ENCODE measurements at places on chromosomes 12 and 14.

DNA sequence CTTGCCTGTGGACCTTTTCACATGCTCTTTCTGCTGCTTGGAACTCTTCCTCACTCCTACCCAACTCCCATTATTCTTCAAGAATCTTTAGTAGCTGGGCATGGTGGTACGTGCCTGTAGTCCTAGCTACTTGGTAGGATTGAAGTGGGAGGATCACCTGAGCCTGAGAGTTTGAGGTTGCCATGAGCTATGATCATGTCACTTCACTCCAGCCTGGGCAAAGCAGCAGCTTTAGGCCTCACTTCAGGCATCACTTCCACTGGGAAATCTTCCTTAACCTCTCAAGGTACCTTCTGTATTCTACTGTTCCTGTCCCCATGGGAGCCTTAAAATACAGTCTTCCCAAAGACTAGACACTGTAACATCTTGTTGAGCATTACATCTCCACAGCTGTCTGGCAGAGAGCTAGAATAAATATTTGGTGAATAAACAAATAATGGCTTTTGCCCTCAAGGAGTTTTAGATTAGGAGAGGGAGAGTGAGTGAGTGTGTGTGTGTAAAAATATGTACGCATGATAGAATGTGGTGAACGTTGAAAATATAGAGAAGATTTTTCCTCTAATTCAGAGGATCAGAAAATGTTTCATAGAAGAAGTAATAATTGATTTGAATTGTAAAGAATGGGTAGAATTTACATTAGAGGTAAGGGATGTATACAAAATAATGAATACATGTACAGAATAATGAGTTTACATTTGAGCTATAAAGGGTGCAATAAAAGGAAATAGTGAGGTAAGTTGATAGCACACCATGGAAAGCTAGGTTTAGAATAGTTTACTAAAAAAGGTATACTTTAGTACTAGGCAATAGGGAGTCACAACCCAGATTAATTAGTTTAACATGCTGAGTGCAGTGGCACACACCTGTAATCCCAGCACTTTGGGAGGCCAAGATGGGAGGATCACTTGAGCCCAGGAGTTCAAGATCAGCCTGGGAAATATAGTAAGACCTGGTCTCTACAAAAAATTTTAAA is 29.2 kb upstream of the BMAL2 start:
- no peak for DNase-seq

- peak; percentile 78 for DNase-seq
Measured at GRCh38 chr12:53287741-53288216, 7.6 kb upstream of the PFDN5 start.

DNA sequence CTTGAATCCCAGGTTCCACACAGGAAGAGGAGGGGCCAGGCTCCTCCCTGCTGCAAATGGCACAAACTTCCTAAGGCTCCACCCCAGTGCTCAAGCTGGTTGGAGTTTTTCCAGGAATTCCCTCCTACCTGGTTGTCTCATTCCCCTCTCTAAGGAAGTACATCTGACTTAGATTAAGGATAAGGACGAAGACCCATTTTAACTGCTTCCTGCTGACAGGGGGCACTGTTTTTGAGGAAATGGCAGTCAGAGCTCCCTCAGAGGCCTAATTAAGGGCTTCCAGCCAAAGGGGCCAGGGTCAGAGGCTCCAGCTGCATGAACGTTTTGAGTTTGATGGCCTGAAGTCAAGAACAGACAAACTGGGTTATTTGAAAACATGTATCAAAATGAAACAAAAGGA is 1084.7 kb downstream of the SLC6A15 start:
- no peak for DNase-seq

GRCh38 chr14:65206448-65207096 is 104.3 kb upstream of the MAX start:
- DNase-seq: no peak

DNA sequence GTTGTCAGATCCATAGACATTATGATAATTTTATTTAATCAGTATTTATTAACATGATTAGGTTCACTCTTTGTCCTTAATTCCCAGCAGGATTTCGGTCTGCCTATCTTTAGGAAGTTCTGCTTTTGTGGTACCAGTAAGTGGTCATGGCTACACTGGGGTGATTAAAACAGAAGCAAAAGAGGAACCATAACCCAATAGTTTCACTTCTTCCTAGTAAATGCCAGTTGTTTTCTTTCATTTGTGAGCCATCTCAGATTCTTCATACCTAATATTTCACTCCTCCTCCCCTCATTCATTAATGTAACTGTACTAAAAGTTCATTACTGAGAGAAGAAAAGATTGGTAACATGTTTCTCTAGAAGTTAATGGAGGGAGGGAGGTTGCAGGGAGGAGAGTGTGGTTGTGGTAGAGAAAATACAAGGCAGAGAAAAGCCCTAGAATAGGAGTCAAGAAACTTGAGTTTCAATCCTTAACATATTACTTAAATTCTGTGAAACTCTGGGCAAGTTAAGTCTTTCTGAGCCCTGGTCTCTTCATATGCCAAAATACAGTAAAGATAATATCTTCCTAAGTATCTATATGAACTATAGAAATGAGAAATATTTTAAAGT is 101.2 kb downstream of the PEBP1 start:
- no peak for DNase-seq

DNA sequence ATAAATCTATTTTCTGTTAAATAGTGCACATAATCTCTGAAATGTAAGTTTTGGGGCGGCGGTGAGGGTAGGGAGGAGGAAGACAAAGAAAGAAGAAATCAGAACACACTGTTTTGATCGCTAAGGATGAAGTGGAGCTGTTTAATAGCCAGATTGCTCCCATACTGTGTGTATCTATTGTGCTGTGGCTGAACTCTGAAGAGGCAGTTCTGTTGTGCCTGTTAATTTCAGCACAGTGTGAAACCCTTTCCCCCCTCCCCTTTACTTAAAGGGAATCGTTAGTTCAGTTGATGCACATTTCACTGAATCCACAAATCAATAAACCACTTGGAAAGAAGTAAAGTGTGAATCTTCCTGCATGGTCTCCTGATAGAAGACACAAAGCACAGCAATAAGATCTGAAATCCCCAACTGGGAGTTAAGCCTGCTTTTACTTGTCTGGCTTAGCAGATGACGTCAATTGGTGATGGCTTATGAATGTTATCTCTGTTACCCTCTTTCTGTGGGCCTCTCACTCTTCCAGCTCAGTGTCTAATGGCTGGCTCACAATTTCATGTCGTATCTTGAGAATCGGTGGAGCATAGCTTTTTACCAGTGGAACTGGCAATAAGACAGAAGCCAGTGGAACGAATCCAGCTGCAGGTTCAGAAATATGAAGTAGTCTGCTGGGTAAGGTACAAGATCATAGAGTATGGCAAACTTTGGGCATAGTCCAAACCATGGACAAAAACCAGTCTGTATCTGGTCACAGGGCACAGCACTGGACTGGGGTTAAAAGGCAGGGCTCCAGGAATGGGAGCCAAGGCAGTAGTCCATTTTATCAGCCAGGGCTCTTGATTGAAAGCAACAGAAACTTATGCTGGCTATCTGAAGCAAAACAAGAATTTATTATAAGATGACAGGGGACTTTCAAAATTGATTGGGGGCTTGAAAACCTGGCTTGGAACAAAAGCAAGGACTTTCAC is 413.5 kb upstream of the SEL1L start:
- peak; percentile 82 for DNase-seq

- DNase-seq: no peak
Measured at GRCh38 chr12:122880155-122880667, 15.7 kb downstream of the VPS37B start.

DNA sequence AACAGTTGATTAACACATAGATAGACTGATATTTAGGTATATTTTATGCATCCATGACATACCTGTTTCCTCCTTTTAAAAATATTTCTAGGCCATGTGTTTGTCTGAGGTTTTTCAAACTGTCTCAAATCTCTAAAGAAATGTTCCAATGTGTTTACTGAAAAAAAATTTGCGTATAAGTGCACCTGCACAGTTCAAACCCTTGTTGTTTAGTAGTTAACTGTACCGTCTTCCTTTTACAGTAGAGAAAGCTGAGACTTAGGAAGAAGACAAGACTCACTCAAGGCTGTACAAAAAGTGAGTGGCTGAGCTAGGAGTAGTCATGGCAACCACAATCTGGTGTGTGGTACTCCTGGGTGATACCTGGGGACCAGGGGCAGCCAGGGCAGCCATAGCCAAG is 934.6 kb downstream of the VRK1 start:
- no peak for DNase-seq

DNA sequence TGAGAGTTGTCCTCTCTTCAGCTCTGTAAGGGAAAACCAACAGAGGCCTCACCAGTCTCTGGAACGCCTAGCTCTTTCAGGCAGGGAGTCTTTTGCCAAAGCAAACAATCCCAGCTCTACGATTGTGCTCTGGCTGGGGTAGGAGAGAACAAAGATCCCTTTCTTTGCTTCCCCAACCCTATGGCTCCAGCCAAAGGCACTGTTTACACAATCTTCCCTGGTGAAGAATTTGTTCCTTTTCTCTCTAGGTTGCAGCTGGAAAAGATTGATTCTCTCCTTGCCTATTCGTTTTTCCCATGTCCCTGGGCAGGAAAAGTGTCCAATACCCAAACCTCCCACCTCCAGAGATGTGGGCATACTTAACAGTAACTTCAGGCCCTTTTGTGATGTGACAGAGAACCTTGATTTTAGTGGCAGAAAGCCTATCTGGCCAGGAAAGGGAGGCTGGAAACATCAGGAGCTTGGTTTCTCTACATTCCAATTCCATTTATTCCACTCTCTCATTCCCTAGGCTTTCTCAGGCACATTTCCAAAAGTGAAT is 16.8 kb downstream of the ATP5MC2 start:
- peak; percentile 61 for DNase-seq

DNA sequence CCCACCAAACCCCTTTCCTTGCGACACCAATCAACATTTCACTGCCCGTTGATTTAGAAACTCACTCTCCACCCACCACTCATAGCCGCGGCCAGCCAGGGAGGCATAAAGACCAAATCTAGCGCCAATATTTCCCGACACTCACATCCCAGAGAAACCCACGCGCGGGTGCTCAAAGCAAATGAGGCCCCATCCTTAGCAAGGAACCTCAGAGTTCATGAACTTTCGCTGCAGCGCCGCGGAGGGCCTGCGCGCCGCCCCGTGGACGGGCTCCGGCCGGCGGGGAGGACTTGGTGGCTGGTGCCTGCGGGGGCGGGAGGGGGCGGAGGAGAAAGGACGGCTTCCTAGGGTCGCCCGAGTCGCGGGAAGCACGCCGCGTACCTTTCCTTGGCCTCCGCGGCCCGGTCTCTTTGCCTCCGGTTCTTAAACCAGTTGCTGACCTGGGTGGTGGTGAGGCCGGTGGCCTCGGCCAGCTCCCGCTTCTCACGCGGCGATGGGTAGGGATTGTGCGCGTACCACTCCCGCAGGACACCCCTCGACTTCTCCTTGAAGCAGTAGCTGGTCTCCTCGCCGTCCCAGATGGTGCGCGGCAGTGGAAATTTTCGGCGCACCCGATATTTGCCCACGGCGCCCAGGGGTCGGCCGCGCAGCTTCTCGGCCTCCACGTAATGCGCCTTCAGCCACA is 886 bp downstream of the SIX1 start:
- no peak for DNase-seq

DNA sequence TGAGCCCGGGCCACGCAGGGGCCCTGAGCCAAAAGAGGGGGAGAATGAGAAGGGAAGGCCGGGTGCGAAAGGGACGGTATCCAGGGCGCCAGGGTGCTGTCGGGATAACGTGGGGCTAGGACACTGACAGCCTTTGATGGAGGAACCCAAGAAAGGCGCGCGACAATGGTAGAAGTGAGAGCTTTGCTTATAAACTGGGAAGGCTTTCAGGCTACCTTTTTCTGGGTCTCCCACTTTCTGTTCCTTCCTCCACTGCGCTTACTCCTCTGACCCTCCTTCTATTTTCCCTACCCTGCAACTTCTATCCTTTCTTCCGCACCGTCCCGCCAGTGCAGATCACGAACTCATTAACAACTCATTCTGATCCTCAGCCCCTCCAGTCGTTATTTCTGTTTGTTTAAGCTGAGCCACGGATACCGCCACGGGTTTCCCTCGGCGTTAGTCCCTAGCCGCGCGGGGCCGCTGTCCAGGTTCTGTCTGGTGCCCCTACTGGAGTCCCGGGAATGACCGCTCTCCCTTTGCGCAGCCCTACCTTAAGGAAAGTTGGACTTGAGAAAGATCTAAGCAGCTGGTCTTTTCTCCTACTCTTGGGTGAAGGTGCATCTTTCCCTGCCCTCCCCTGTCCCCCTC is 3.0 kb downstream of the SSTR1 start:
- peak; percentile 13 for DNase-seq

GRCh38 chr14:75147423-75148071 is 20.7 kb upstream of the NEK9 start:
- peak; percentile 72 for DNase-seq

- no peak for DNase-seq
Measured at GRCh38 chr14:90278199-90279175, 22.1 kb downstream of the PSMC1 start.

DNA sequence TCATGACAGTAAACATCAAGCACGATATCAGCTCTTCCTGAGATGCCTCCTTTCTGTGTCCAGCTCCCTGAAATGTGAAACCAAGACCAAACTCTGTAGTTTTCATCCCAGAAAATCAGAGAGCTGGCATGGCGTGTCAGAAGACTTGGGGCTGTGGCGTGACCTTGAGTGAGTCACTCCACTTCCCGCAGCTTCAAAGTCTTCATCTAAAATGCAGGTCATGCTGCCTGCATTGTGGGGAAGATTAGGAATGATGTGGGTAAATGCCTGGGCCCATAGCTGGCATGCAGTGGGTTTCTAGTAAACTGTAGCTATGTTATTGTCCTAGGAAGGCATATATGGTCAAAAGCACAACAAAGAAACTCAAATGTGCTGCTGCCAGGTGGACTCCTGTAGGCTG is 28.8 kb downstream of the OAS2 start:
- no peak for DNase-seq

DNA sequence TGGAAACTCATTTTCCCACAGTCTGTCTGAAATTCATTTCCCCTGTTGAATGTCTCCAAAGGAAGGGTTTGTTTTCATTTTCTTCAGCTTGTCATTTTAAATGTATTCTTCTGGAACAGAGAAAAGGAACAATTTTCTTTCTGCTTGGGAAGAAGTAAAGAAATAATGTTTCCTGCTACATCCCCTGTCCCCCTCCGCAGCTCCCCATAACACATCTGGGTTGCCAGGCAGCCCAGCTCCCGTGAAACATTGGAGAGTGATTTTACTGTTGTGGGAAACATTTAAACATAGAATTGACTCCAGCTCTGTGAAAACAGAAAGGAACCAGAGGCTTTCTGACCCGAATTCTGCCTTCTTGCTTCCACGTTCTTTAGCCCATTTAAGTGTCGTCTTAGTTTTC is 159.5 kb downstream of the TMEM132C start:
- no peak for DNase-seq

GRCh38 chr14:91372671-91373495 is 44.7 kb downstream of the CCDC88C start:
- no peak for DNase-seq

GRCh38 chr12:56631790-56632700 is 1.9 kb upstream of the BAZ2A start:
- peak; percentile 86 for DNase-seq
